NCI-H1417 treated with DMSO at 0.1 percent for 48 hours (cell line): ENCODE measurements at places on chromosomes 11 and 22.
A peak's percentile ranks its signal among the peaks of the same experiment; 100 is the strongest.

DNA sequence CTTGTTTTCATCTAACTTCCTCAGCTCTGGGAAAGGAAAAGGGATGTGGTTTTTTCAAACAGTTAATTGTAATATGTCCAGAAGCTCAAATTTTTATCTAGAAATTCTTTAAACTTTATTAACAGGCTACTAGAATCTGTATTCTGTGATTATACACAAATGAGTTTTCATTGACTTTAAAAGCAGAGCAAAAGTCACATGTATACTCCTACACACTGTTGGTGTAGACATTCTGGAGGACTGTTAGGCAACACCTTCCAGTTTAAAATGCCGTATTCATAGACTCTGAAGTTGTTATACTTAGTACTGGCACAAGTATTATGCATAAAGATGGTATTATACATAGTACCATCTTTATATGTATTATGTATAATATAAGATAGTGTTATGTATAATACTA, 64.9 kb downstream of the SPECC1L start:
- no peak for DNase-seq

DNA sequence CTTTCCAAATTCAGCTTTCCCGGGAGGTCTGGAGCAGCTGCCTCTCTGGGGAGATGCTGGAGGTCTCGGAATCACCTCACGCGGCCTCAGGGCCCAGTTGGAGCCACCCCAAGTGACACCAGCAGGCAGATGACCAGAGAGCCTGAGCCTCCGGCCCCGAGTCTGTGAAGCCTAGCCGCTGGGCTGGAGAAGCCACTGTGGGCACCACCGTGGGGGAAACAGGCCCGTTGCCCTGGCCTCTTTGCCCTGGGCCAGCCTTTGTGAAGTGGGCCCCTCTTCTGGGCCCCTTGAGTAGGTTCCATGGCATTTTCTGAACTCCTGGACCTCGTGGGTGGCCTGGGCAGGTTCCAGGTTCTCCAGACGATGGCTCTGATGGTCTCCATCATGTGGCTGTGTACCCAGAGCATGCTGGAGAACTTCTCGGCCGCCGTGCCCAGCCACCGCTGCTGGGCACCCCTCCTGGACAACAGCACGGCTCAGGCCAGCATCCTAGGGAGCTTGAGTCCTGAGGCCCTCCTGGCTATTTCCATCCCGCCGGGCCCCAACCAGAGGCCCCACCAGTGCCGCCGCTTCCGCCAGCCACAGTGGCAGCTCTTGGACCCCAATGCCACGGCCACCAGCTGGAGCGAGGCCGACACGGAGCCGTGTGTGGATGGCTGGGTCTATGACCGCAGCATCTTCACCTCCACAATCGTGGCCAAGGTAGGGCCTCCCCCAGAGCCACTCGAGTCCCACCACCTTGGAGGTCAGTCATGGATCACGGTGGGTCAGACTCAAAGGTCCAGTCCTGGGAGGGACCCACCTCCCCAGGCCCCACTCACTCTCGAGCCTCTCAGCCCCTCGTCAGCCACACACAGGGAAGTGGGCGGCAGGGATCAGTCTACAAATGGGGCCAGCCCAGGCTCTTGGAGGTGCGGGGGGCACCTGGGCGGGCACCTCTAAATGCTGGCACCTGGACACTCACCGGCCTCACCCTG, 525 bp downstream of the SLC22A12 start:
- no peak for DNase-seq

DNA sequence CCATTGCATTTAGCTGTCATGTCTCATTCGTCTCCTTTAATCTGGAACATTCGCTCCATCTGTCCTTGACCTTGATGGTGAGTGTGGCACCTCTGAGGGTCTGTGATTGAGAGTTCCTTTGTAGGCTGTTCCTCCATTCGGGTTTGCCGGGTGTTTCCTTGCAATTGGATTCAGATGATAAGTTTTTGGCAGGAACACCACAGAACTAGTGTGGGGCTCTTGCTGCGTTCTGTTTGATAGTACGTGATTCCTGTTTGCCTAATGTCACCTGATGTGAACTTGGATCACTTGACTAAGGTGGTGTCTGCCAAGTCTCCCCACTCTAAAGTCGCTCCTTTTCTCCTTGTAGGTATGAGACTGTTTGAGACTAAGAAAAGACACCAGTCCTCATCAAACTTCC, 109.7 kb upstream of the TMEM45B start:
- no peak for DNase-seq

GRCh38 chr11:13038366-13038765, 29.2 kb downstream of the RASSF10 start:
- DNase-seq: no peak

DNA sequence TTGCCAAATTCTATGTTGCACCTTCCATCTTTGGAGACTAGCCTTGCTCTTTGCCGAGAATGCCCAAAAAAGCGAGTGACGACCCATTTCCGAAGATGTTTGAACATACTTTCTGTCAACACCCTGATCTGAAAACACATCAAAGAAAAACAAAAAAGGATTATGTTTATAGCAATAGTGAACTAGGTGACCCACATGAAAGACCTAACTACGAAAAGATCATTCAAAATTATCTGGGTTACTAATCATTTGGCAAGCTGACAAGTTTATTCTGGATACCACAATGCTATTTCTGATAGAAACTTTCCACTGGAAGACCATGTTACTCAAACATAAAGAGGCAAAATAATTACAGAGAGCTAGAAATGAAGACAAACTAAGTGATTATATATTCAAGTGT, 27.0 kb downstream of the KCNJ1 start:
- DNase-seq: no peak

DNA sequence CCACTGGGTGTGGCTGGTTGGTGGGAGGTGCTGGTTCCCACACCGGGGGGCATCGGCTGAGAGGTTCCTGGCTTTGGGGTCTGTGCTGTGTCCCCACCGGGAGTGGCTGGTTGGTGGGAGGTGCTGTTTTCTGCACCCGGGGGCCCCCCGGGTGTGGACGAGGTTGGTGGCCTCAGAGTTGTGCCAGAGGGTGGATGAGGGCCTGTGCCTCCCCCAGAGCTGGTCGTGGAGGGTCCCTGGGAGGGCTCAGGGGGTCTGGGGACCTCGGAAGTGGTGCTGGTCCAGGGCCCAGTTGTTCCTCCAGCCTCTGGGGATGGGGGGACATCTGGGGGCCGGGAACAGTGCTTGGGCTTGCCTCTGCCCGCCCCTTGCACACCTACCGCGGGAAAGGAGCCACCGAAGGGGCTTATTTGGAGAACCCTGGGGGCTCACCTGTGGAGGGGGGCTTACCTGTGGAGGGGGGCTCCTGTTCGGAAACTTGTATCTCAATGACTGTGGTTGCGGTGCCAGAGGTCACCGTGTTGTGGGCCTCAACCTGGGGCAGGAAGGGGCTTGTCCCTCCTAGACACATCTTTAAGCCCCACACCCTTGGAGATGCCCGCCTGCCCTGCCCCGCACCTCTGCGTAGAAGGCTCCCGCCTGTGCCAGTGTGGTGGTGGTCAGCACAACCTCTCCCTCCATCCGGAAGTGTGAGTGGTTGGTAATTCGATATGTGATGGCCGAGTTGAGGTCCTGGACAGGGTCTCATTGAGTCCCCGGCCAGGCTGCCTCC, 3.3 kb upstream of the IRF7 start:
- DNase-seq: no peak

- no peak for DNase-seq
Measured at GRCh38 chr11:123584737-123585136, 69.7 kb downstream of the SCN3B start.

- no peak for DNase-seq
Measured at GRCh38 chr11:36022882-36023281, 79.0 kb downstream of the LDLRAD3 start.

- no peak for DNase-seq
Measured at GRCh38 chr22:48949375-48950149, 878.1 kb downstream of the BRD1 start.

GRCh38 chr11:63488789-63489188, 2.2 kb downstream of the PLAAT5 start:
- DNase-seq: no peak

DNA sequence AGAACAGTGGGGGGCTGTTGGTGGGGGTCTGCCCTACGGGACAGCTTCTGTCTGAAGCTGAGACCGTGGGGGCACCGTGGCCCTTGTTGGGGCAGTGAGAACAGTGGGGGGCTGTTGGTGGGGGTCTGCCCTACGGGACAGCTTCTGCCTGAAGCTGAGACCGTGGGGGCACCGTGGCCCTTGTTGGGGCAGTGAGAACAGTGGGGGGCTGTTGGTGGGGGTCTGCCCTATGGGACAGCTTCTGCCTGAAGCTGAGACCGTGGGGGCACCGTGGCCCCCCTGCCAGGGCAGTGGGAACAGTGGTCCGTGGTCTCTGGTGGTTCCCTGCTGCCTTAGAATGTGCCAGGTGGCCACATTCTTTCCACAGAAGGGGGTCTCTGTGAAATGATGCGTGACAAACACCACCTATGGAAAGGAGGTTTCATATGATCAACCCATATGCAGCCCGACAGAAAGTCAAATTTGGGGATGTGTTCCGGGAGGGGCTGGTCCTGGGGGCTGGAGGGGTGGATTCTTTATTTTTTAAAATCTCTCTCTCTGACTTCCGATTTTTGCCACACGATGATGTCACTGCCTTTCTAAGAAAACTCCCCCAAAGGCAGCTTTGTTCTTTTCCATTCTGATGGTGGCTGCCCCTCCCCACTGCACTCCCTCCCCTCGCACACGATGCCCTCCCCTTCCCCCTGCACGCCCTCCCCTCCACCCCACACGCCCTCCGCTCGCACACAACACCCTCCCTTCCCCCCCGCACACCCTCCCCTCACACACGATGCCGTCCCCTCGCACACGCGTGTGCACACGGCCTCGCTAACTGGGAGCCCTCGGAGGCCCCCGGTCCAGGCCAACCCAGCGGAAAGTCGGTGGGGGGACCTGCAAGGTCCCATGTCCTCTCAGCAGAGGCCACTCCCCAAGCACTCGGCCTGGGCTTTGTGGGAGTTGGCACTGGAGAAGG, 1186.5 kb downstream of the BRD1 start:
- no peak for DNase-seq

DNA sequence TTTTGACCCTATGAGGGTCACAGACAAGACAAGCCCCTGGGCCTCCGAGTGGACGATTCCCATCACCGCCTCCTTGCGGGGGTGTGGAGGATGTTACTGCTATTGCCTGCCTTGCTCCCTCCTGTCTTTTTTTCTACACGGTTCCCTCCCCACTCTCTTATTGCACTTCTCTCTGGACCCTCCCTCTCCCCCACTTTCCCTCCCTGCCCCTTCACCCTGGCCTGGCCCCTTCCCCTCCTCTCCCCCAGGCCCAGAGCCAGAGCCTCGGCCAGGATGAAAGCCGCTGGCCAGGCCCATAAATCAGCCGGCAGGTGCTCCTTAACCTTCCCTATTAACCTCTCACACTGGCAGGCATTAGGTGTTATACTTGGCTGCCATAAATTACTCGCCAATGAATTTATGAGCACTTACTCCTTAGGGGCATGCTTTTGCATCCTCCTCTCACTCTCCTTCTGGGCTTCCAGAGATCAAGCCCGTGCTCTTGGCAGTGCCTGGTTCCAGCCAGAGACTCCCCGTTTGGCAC, 18.3 kb upstream of the ALX4 start:
- DNase-seq: no peak

DNA sequence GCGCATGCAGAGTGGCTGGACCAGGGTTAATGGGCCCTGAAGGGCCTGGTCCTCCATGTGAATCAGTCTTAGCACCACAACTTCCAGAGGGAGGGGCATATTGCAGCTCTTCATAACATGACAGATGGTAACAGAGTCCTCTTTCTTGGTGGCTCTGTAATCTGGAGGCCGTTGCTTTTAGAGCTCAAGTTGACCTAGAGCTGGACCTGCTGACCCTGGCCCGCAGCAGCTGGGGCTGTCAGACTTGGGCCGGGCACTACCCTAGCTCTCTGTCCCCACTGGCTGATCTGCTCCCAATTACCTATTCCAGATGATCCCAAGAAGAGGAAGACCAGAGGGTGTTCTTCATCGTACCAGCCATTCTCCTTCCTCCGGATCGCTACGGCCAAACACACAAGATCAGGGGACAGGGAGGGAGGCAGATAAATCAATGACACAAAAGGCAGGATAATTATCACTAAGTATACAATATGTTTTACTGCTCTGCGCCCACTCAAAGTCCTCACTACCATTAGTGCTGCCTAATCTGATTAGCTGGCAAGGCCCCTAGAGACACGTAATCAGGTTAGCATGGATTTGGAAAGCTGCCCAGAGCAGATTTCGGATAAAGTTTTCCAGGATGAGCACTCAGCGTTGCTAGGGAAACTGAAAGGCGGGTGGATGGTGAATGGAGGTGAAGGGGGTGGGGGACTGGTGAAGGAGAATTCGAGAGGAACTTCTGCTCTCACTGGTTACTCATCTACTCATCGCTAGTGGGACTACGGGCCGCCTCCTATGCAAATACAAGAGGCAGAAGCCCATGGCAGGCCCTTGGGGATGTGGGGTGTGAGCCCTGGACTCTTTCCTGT, 64.5 kb upstream of the PHOX2A start:
- DNase-seq: peak; percentile 87

DNA sequence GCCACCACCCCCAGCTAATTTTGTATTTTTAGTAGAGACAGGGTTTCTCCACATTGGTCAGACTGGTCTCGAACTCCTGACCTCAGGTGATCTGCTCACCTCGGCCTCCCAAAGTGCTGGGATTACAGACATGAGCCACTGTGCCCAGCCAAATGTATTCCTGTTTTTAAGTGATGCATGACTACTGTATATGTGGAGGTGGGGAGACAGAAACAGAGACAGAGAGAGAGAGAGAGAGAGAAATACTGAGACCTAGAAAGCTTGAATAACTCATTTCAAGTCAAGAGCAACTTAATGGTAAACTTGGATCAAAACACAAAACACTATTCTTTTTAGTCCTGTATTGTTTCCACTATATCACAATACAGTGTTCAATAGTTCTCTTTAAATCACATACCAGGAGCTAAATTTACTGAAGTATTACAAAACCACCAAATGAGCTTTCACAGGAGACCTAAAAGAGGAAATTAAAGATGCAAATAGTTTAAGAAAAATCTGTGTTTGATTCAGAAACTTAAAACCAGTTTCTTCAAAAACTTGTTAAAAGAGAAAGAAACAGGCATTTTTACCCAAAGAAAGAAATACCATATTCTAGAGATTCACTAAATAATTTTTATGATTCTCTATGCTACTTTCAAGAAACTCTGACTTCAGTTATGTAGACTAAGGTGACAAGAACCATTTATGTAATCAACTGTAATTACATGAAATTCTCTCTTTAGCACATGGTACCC, 188.7 kb downstream of the ETS1 start:
- no peak for DNase-seq

DNA sequence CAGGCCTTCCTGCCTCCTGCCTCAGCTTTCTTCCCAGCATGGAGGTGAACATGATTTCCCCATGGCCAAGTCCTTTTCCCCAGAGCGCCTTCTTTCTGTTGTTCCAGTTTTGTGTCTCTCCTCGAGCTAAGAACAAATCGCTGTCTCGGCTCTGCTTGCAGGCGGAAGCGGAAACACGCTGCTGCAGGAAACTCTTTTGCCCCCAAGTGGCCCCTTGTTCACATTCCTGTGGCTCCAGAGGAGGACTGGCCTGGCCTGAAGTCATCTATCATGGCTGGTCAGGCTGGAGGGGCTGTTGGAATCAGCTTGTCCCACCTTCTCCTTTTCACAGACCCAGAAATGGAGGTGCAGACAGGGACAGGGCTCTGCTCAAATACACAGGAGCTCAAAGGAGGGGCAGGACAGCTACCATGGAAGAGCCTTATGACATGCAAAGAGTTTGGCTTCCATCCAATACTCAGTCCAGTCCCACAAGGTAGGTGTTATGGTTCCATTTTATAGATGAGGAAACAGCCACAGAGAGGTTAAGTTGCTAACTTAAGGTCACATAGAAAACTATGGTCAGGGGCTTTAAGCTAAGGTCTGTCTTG, 182.2 kb upstream of the SYT13 start:
- no peak for DNase-seq

- no peak for DNase-seq
Measured at GRCh38 chr22:30324014-30324730, 2.6 kb downstream of the TBC1D10A start.
